ENCODE measurements at places on chromosomes 3 and 15.

GRCh38 chr15:73598530-73599160, 34.5 kb downstream of the NPTN start:
- DNase-seq: no peak

DNA sequence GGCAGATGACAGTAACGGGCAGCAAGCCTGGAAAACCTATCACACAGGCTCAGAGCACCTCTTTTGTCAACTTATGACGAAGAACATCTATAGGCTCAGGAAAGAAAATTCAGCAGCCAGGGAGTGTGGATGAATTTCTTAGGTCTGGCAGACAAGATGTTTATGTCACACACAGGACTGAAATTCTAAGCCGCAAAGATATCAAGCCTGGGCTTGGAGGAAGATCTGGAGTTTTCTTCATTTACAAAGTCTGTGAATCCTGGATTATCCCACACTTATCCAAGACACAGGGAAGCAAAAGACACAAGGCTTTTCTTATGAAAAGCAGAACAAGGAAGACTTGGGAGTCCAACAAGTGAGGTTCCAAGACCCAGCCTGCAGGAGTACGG, 23.4 kb upstream of the CHCHD6 start:
- no peak for DNase-seq

DNA sequence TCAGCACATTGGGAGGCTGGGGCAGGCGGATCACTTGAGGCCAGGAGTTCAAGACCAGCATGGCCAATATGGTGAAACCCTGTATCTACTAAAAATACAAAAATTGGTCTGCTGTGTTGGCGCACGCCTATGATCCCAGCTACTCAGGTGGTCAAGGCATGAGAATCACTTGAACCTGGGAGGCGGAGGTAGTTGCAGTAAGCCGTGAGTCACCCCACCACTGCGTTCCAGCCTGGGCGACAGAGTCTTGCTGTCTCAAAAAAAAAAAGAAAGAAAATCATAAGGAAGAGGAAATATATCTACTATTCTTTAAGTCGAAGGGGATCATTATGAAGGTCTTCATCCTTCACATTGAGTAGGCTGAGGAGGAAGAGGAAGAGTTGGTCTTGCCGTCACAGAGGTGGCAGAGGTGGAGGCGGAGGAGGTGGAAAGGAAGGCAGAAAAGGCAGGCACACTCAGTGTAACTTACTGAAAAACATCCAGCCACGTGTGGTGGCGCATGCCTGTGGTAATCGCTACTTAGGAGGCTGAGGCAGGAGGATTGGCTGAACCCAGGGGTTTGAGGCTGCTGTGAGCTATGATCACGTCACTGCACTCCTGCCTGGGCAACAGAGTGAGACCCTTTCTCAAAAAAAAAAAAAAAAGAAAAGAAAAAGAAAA, 14.2 kb downstream of the CSK start:
- DNase-seq: no peak

DNA sequence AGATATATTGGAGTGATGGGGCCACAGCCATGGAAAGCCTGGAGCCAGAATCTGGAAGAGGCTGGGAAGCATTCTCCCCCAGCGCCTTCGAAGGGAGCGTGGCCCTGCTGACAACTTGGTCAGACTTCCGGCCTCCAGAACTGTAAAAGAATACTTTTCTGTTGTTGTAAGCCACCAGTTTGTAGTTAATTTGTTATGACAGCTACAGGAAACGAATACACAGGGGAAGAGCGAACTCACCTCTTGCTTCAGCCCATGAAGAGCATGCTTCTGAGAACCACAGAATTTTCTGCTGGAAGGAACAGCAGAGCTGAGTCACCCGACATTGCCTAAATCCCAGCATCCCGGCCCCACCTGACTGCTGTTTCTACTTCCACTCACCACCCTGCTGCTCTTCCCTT, 501.7 kb downstream of the SHQ1 start:
- DNase-seq: peak; percentile 97

DNA sequence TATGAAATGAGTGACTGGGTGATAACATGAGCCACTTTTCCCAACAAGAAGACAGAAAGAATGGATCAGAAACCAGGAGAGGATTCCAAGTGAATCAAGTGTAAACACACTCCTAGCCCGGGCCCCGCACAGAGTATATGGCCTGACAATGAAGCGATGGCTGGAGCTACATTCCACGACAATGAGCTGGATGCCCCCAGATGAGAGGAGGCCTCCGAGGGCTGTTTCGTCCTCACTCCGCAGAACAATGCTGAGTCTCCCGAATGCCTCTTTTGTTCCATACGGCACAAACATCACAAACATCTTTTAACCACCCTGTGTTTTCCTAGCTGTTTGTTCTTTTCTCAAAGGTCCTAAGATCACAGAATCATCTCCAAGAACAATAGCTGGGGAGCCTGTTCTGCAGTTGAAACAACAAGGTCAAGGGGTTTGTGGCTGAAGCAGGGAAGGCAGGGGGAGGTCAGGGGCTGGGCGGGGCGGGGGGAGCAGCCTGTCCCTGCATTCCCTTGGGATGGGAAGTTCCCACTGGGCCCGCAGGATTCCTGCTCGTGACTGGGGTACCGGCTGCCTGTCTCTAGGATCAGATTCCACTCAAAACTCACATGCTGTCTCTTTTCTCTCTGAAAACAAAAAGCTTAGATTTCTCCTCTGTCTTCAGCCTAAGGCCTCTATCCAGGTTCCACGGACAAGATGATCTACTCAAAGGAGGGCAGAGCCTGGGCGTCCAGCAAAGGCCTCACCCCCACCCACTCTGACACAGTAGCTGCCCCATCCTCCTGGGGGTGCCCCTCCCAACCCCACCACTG, 151.3 kb downstream of the XXYLT1 start:
- peak; percentile 32 for DNase-seq

GRCh38 chr15:48579945-48580671, 65.4 kb downstream of the FBN1 start:
- DNase-seq: no peak

- DNase-seq: no peak
Observed at GRCh38 chr3:168091941-168092340, 3.8 kb downstream of the GOLIM4 start.

- DNase-seq: no peak
Observed at GRCh38 chr3:169354774-169355501, 308.6 kb downstream of the MECOM start.

- peak; percentile 68 for DNase-seq
Observed at GRCh38 chr15:29805043-29805707, 17.1 kb downstream of the TJP1 start.

- DNase-seq: no peak
Observed at GRCh38 chr3:178342111-178342510, 194.1 kb upstream of the KCNMB2 start.

DNA sequence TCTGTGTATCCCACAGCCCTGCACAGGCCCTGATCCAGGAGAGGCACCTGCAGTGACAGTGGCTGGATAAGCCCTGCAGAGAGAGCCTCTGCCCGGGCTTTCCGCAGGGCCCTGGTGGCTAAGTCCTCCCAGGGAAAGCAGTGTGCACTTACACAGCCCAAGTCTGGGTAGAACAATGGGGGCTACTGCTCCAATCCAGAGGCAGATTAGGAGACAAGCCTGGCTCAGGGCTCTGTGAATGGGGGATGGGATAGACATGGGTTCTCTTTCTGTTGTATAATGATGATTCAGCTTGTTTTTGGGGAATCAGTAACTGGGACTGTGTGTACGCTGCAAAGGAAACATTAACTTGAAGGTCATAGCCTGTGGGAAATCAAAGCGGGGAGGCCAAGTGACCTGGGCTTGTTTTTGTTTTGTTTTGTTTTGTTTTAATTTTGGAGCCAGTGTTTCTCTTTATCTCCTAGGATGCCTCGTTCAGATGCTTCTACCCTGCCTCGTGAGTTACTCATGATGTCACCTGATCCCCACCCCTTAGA, 4.1 kb upstream of the ALDH1L1 start:
- no peak for DNase-seq

DNA sequence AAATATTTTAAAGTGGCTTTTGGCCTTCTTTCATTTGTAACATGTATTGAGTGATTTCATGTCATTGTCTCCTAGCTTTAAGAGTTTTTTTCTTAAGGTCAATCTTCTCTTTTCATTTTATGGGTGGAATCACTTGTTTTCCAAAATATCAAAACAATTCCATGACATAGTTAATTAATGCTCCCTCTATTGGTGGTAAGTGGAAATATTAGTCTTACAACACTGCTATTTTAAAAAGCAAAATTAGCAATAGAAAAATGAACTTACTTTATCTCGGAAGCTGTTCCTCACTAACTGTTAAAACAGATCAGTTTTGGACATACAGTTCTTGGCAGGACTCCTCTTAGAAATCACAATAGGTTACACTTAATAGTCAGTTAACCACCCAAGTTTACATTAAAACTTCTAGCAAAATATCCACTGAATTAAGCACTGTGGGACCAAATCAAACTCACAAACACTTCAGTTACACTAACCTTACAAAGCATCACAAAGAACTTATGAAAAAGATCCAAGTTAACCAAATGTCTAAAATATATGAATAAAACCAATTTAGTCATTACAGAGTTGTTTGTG, 42.4 kb downstream of the TIGIT start:
- no peak for DNase-seq

GRCh38 chr15:40269604-40270003, 13.3 kb downstream of the ANKRD63 start:
- no peak for DNase-seq

DNA sequence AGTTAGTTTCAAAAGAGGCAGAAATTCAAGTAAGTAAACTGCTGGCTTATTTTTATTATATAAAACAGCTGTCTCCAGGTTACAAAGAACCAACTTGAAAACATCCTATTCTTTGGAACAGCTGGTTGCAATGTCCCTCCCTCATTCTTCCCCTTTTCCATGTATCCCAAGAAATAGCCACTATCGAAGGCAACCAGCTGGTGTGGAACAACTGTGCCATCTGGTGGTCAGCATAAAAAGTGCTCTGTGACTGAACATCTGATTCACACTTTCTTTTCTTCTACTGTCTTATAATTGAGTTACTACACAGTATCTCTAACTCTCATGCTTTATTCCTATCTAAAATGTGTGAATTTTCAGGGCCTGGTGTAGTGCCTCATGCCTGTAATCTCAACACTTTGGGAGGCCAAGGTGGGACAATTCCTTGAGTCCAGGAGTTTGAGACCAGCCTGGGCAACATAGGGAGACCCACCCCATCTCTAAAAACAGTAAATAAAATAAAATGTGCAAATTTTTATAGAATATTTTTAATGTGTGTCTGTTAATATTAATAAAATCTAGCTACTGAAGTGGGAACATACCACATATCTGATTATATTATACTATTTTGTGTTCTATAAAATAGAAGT, 9.6 kb downstream of the OSBPL11 start:
- DNase-seq: peak; percentile 57

GRCh38 chr15:101183226-101183930, 68.5 kb downstream of the CHSY1 start:
- no peak for DNase-seq

DNA sequence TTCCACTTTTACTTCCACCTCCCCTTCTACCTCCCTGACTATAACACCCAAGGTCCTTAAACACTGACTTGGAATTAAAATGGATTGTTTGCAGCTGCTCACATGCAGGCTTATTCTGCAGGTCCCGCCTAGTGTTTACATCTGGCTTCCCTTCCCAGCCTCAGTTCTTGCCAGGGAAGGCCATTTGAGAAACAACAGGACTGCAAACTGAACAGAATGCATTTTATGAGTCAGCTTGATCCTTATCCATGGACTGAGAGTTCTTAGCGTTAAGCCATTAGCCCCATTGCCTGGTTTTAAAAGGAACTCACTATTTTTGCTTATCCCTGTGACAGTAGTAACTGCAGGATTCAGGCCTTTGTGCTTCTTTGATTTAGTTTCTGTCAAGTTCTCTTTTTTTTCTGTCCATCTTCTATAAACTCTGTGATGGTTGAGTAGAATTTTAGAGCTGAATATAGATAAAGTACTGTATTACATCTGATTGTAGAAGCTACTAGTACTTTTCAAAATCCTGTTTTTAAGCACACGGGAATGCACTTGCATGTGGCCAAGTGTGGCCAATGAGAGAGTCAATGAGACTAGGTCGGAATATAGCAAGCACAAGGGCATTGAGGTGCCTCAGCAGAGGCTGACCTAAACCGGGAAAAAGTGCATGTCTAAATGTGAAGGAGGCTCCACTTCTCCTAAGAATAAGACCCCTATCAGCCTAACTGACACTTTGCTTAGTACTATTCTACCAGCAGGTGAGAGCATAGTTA, 106.4 kb downstream of the TUSC7 start:
- no peak for DNase-seq

- DNase-seq: peak; percentile 2
Observed at GRCh38 chr3:155753038-155753639, 8.3 kb upstream of the PLCH1 start.

- DNase-seq: no peak
Observed at GRCh38 chr15:64969401-64969800, 20.3 kb downstream of the SPG21 start.

DNA sequence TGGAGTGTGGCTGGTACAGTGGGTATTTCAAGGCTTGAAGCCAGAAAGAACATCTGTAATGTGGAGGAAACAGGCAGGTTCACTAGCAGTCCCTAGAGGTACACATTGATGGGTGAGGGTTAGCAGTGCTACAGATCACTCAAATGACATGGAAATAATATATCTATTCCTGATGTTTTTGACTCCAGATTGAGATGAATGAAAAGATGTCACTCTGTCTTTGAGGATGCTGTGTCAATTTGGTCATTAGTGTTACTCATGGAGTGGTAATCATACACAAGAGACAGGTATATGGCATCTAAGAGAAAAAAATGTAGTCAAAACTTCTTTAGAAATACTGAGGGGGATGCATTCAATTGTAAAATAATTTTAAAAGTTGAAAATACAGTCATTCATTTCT, 135.1 kb downstream of the ZIC1 start:
- no peak for DNase-seq

DNA sequence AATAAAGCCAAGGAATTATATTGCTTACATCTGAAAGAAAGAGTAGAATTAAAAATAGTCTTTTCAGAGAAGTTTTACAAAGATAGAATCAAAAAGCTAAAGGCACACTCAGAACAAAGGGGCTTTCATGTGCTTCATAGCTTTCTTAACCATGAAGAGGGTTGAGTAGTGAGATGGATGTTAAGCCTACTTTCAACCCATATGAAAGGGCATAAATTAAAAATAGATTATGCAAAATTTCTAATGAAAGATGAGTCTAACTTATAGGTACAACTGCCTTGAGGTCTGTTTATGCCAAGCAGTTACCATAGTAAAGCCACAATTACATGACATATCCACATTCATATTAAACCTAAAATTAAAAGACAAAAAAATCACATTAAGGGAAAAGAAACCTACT, 223.3 kb upstream of the ARHGEF26 start:
- DNase-seq: no peak

- no peak for DNase-seq
Observed at GRCh38 chr3:127042634-127043033, 59.7 kb downstream of the PLXNA1 start.
